Stimulated activated CD8-positive, alpha-beta memory T cell treated with anti-CD3 and anti-CD28 coated beads, Interleukin-7, amount 100 ng/mL, for 24 hours (primary cell): ENCODE measurements at places on chromosomes 7 and 10.

DNA sequence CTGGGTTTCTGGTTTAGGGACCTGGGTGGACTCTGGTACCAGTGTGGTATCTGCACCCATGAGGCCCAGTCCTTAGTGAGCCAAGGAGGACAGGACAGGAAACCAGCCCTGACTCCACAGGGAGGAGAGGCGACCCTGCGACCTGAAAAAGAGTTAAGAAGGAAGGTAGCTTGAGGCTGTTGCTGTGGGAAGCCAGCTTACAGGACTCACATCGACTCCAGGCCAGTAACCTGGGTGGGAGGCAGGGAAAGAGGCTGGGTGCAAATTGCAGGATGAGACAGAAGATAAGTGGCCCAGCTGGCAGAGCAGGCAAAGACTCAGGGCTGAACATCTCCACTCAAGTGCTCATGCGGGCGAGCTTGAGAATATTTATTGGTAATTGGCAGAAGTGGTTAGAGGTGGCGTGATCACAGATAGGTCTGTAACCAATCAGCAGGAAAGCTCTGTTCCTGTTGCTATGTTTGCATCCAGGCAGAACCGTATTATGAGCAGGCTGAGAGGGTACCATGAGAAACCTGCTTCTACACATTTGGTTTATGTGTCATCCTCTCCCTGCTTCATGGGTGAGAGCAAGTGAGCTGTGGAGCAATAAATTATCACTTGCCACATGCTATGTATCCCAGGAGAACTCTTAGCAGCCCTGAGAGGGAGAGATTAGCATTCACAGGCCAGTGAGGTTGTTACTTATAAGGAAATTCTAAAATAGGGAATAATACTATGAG is 11.0 kb downstream of the TLL2 start:
- DNase-seq = no peak

- no peak for DNase-seq
Measured at GRCh38 chr10:36899652-36900051, 225.7 kb upstream of the ANKRD30A start.

DNA sequence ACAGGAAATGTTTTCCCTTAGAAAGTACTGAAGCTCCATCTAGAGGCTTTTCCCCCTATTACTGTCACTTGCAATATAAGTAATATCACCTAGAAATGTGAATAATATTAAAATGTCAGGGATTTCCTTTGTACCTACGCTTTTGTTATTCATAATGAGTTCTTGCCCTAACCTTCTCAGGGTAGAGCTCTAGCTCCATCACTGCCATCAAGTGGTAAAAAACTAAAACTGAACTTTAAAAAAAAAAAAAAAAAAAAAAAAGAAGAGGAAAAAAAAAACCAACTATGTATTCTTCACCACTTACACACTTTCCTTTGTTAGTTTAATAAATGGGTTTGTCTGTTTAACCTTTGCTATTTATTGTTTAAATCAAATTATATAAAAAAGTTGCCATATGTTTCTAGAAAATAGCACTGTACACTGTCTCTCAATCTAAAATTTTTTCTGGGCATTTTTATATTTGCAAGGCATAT is 49.9 kb downstream of the DNAJC1 start:
- no peak for DNase-seq

DNA sequence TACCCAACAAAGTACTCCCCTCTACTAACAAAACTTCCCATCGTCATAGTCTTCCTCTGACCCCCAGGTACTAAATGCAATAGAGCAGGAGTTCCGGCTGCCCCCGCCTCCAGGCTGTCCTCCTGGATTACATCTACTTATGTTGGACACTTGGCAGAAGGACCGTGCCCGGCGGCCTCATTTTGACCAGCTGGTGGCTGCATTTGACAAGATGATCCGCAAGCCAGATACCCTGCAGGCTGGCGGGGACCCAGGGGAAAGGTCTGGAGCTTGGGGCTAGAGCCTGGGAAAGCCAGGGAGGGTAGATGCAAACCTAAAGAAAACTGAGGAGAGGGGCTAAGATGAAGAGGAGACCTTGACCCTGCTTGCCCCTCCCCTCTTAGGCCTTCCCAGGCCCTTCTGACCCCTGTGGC is 15.3 kb downstream of the EPHB6 start:
- DNase-seq = no peak

DNA sequence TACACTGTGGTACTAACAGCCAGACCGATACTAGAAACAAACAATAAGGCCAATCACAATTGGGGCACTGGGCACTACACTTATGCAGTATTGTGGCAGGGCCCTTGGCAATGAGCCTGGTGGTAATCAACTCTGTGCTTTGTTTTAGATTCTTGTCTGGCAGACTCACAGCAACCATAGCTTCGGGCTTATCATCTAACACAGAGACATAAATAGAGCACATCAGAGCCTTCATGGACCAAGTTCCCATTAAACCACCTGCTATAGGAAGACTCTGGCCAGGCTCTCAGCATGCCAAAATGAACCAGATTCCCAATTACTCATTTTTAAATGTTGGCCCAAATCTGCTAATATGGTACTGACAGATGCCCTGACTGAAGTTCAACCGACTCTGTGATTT is 218.6 kb downstream of the DGKI start:
- no peak for DNase-seq

- DNase-seq = no peak
Measured at GRCh38 chr7:28041508-28042314, 138.9 kb downstream of the JAZF1 start.

DNA sequence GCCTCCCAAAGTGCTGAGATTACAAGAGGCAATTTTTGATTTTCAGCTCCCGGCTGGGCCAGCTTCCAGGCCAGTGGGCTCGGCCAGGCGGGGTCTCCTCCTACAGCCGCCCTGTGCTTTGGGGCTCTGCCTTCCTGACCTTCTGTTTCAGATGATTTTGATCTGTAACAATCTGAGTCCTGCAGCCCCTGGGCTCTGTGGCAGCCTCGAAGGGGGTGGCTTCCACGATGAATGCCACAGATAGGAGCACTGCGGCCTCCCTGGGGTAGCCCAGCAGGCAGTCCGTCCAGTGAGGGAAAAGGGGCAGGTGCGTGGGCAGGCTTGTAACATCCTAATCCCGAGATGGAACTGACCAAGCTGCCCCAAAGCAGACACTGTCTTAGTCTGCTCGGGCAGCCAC is 177.5 kb downstream of the DNAJB6 start:
- no peak for DNase-seq

DNA sequence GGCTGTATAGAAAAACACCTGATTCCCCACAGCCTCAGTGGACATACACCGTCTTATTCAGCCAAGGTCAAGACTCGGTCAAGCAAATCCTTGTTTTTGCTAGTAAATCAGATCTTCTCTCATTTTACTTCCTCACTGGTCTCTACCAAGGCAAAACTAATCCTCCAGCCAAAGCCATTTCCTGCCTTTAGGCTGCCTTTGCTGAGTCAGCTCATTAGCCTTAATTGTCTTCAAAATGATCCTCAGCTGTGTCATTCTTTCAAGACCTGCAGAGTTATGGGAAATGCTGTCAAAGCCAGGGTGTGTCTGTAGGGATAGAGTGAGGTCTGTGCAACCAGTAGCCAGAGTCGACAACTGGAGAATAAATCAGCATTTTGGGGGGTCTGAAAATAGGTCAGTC is 107.2 kb upstream of the FAM180A start:
- DNase-seq = no peak

DNA sequence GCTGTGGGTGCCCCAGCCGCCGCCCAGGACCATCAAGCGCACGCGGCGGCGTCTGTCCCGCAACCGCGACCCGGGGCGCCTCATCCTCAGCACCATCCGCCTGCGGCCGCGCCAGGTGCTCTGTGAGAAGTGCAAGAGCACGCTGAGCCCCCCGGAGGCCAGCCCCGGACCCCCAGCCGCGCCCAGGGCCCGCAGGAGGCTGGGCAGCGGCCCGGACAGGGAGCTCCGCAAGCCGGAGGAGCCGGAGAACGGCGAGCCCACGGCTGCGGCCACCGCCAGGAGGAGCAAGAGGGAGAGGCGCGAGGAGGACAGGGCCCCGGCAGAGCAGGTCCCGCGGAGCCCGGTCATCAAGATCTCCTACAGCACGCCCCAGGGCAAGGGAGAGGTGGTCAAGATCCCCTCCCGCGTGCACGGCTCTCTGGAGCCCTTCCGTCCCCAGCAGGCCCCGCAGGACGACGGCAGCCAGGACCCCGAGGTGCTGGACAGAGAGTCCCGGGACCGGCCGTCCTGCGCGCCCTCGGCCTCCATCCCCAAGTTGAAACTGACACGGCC is 8.0 kb downstream of the PWWP2B start:
- no peak for DNase-seq

GRCh38 chr10:102299873-102300272 is 54.5 kb downstream of the GBF1 start:
- DNase-seq = no peak

DNA sequence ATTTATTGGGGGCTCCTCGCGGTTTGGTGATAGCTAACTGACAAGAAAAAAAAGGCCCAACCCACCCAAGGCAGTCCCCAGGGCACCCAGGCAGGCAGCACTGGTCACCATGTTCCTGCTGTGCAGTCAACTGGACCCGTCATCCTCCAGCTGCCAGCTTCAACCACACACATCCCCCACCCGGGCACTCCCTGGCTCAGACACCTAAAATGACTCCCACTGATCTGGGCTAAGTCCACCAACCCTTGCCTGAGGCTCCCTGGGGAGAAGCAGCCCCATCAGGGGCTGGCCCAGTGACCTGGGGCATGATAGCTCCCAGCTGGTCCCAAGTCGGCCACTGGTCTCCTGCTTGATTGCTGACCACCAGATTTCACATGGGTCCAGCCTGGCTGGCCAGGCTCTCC is 161.8 kb downstream of the NRF1 start:
- DNase-seq = no peak
